Glomerular endothelial cell (primary cell): ENCODE measurements at places on chromosomes 16 and 17.

DNA sequence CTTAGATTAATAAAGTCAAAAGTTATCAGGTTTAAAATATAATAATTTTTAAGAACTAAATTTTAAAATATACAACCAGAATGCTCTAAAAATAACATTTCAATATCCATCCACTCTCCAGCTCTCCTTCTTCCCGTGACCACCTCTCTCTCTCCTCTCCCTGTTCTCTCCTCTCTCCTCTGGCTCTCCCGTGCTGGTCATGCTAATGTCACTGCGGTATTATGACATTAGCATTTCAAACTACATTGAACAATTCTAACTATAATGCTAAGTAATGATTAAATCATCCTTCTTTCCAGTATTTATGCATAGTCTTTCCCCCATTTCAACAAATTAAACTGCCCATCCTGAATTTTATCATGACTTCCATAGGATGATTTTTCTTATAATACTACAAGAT lies 154.7 kb downstream of the CEP112 start:
- DNase-seq: no peak

- DNase-seq: no peak
Measured at GRCh38 chr16:88569614-88569984, 604 bp upstream of the ZC3H18 start.

GRCh38 chr17:74296548-74296936 lies 22.5 kb downstream of the DNAI2 start:
- DNase-seq: peak; percentile 3

- no peak for DNase-seq
Measured at GRCh38 chr16:75389096-75389690, 44.1 kb downstream of the CFDP1 start.

DNA sequence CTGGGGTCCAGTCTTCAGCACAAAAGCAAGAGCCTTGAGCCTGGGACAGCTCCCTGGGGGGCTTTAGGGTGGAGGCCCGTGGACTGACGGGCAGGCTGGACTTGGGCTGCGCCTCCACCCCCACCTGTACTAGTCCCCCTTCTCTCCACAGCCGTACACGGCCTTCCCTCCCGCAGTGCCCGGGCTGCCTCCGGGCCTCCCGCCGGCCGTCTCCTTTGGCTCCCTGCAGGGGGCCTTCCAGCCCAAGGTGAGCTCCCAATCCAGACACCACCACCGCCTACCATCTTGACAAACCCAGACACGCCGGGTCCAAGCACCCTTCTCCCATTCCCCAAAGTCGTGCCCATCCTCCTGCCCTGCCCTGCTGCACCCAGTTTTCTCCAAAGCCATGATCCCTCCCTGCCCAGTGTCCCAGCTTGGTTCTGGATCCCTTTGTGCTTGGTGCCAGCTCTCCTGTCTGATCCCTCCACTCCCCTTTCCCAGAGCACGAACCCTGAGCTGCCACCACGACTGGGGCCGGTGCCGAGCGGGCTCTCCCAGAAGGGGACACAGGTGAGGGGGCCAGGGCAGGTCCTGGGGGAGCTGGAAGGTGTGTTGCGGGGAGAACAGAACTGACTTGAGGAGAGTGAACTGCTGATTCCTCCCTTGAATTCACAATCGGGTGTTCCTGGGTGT lies 7.1 kb downstream of the FBRS start:
- no peak for DNase-seq

- DNase-seq: no peak
Measured at GRCh38 chr16:2090481-2090776, 42.6 kb downstream of the TSC2 start.

DNA sequence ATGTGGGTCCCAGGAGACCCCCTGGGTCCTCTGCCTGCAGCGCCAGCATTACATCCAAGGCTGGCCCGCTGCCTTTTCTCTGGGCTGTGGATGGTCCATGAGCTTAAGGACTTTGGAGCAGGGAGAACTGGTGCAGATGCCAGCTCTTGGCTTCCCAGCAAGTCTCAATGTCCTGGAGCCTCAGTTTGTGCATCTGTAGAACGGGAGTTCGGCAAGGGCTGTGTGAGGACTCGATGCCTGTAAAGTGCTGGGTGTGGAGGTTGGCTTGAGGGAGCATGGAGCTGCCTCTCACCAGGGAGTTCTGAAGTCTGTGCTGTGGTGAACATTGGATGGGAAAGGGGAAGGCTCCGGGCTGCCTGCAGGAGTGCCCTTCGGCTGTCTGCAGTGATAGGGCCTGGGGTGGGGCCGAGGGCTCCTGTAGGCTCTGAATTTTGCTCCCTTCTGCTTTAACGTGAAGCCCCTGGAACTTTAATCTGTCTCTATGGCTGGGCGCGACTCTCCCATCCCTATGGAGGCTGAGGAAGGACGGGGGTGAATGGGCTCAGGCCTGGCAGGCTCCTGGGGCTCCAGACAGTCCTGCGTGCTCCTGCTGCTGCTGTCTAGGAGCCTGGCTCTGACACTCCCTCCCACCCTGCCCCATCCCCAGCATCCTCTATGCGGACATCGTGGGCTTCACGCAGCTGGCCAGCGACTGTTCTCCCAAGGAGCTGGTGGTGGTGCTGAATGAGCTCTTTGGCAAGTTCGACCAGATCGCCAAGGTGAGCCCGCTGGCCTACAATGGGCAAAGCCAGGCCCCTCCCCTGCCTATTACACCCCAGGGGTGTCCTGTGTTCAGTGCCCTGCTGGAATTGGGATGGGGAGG lies 27.9 kb downstream of the ADCY7 start:
- no peak for DNase-seq

DNA sequence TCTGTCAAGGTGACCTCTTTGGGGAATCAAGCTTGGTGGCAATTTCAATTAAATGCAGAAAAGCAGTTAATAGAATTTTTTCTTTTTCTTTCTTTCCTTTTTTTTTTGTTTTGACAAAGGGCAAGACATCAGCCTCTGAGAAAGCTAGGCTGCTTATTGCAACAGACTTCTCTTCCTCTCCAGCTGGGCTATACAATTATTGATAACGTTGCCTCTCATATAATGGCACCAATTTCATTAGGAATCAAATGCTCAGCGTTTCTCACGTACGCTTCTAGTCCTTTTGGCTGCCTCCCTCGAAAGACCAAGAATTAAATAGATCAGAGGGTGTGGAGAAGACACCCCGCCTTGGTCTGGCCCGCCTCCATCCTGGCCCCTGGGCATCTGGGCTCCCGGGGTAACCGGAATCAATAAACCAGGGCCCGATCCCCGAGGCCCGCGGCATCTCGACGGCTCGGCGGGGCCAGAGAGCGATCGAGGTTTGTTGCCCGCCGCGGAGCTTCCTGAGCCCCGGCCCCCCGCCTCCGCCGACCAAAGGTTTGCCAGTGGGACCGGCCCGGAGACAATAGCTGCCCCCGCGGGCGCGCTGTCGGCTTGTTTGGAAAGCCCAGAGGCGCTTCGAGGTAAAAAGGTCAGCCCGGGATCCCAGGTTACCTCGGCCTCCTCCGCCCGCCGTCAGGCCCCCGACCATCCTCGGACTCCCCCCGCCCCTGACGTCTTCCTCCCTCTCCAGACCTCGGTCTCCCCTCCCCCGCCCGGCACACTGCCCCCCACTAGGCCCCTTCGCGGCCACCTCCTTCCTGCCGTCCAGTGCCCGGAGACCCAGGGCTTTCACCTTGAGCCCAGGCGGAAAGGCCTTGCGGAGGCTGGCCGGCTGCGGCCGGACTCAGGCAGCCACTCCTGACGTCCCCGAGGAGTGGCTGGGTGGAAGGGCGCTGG lies 3.9 kb downstream of the HOXB1 start:
- DNase-seq: no peak

DNA sequence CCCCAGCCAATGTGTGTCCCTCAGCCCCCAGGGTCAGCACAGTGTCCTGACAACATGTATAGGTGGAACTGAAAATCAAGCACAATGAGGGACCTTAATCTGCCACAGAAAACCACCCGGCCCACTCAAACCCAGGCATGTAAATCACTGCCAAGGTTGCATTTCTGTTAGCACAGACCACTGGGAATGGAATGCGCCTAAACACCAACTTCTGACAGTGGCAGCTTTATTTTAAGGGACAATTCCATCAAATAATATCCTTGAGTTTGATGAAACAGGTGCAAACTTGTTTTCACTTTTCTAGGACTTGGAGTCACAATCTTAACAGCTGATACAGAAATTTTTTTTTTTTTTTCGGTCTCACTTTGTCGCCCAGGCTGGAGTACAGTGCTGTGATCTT lies 37.3 kb upstream of the MRPS23 start:
- no peak for DNase-seq

DNA sequence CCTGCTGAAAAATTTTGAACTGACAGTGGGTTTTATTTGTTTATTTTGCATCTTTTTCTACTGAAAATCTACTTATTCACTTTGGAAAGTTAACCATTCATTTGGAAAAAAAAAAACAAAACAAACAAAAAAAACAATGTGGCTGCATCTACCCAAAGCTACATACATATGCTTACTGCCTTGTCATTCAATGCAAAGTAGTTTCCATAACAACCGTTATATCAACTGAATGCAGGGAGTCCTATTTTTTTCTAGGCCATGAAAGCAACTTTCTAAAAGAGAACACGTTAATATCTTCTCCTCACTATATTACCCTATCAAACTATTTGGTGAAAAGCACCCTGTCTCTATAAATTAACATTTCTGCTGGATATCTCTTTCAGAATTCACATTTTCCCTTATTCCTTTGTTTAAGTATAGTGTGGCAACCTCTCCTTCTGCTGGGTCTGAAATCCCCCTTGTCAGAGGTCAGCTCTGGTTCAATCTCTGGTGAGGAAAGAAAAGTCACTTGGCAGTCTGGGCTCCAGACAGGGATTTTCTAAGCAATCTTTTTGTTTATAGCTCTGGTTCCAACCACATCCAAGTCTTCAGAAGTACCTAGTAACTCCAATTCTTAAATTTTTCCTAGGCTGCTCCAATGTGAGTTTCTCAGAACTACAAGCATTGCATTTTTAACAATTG lies 528.4 kb upstream of the TOM1L1 start:
- DNase-seq: no peak

DNA sequence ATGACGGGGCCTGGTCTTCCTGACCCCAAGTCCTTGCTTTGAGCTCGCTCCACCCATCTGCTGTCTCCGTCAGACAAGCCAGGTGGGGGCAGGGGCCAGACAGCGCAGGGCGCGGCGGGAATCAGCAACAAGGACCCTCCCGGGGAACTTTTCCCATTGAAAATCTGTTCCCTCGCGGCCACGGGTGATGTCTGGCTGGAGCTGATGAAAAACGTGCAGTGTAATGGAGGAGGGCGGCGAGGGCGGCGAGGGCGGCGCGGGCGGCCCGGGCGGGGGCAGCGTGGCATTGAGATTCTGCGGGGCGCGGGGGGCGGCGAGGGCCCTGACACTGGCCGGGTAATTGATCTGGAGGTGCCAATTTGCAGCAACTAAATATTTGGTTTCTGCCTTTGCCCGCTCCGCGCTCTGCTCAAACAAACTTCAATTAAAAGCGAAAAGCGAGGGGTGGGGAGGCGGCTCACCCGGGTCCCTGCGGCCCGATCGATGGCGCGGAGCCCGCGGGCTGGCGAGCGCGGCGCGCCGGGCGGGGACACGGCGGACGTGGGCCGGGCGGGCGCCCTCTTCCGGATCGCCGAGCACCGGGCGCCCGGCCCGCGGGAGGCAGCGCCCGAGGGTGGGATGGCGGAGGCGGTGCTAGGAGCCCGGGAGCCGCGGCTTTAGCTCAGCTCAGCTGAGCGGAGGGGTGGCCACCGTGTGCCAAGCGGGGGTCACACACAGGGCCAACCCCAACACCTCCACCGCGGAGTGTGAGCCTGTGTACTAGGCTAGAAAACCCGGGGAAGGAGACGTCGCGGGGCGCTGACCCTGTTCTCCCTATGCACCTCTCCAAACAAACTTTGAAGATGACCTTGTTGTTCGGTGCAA lies 32.4 kb downstream of the DCAKD start:
- DNase-seq: no peak

GRCh38 chr16:83713597-83713996 lies 94.2 kb upstream of the HSBP1 start:
- no peak for DNase-seq

GRCh38 chr17:45338023-45338781 lies 21.4 kb upstream of the MAP3K14 start:
- DNase-seq: peak; percentile 54

DNA sequence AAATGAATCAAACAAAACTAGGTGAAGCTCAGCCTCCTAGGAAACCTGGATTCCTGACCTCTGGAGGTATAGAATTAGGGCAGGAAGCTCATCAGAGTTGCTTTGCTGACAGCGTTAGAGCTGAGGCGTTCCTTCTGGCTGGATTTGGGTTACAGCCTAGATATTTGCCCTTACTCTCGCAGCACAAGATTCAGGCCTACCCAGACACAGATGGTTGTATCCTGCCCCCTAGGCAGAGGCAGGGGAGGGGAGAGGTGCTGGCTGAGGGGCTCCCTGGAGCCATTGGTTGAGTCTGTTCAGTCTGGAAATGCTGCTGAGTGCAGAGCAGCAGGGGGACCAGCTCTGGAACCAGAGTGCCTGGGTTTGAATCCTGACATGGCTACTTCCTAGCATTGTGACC lies 78.4 kb downstream of the MPRIP start:
- no peak for DNase-seq

DNA sequence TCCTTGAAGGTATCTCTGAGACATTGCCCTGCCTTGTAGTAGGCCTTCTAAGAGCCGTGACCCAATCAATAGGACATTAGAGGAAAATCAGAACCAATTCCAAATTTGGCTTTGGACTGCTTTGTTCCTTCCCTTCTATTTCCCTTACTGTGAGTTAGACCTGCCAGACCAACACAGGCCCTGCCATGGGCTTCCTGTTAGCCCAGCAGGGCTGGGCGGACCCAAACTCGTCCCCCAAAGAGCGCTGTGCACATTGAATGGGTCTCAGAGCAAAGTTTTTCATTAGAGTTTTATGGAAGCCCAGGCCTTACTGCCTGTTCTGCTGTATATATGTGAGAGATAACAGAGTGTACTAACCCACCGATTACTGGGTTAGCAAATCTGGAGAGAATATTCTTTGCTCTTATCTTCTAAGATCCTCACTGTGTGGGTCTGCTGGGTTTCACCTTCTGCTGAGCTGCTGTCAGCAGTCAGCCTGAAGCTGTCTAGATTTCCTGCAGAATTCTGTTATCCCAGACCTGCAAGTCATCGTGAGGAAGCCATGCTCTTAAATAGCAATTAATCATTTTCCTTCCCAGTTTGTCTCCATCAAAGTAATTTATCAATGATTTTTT lies 5.7 kb downstream of the ARHGAP44 start:
- no peak for DNase-seq

DNA sequence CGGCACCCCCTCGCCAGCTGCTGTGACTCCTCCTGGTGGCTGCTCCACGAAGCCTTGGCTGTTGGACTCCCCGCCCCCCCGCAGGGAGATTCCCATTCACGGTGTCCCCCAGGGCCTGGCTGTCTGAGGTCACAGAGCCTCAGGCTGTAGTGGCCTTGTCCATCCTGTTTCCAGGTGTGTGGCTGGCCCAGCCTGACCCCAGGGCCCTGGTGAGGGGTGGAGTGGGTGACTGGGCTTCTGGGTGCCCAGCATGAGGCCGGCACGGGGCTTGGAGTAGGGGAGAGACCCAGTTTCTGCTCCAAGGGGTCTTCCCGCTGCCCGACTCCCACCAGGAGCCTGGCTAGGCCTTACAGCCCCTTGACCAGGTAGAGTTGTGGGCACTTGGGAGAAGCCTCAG lies 10.4 kb downstream of the PRSS27 start:
- no peak for DNase-seq

GRCh38 chr17:1931844-1932579 lies 93.1 kb downstream of the RTN4RL1 start:
- DNase-seq: no peak

- DNase-seq: no peak
Measured at GRCh38 chr17:67160791-67161190, 84.2 kb downstream of the HELZ start.

- no peak for DNase-seq
Measured at GRCh38 chr17:41906465-41907184, 12.1 kb downstream of the ACLY start.

GRCh38 chr16:85173981-85174751 lies 61.9 kb upstream of the CIBAR2 start:
- no peak for DNase-seq
